ENCODE measurements at places on chromosomes 2 and 18.

DNA sequence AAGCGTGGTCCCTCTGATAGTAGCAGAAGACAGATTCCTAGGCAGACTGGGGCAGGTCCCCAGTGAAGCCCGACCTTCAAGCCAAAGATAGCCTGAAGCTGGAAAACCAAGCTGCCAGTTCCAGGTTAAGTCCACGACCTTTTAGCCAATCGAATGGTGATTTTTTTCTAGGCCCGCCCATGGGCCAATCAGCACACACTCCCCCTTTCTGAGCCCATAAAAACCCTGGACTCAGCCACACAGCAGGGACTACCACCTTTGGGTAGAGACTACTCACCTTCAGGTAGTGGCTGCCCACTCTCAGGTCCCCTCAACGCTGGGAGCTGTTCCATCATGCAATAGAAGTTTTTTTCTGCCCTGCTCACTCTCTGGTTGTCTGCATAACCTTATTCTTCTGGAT lies 14.5 kb upstream of the ADI1 start:
- no peak for DNase-seq

- DNase-seq: no peak
Observed at GRCh38 chr2:134148172-134148571, 105.7 kb upstream of the MGAT5 start.

DNA sequence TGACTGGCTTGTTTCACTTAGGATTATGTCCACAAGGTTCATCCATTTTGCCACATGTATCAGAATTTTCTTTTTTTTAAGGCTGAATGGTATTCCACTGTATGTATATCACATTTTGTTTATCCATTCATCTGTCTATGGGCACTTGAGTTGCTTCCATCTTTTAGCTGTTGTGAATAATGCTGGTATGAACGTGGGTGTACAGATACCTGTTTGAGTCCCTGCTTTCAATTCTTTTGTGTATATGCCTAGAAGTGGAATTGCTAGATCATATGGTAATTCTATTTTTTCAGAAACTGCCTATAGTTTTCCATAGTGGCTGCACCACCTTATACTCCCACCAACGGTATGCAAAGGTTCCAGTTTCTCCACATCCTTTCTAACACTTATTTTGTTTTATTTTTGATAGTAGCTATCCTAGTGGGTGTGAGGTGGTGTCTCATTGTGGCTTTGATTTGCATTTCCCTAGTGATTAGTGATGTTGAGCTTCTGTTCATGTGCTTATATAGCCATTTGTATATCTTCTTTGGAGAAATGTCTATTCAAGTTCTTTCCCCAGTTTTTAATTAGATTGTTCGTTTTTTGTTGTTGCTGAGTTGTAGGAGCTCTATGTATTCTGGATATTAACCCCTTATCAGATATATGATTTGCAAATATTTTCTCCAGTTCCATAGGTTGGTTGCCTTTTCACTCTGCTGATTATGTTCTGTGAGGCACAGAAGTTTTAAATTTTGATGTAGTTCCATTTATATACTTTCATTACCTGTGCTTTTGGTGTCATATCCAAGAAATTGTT lies 40.7 kb downstream of the TTC39C start:
- DNase-seq: no peak

DNA sequence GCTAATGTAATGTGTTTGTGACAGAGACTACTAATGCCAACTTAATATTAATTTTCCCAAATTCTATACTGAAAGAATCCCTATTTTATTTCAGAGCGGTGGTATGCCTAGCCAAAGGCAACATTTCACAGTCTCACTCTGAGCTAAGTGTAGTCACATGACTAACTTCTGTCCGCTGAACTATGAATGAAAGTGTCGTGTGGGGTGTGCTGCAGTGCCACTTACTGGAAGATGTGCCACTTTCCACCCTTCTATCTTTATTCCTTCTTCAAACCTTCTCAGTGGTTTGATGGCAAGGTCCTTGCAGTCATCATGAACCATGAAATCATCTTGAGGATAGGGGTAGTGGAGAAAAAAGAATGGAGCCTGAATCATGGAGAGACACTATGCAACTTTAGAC lies 47.3 kb upstream of the C1D start:
- no peak for DNase-seq

GRCh38 chr2:58146707-58147106 lies 94.4 kb downstream of the FANCL start:
- no peak for DNase-seq

DNA sequence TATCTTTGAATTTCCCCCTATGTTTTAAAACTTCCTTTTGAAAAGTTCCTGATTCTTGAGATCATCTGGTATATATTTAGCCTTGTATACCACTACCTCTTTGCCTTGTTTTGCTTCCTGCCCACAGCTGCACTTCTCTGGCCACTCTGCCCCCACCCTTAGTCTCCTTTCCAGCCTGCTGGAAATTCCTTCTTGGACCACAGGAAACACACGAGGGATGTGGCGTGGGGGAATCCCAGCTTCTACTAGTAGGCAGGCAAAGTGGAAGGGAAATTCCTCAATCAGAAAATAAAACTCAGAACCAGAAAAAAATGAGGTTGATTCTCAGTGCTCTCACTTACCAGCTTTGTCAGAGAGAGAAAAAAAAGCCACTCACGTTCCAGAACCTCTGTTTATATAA lies 13.4 kb downstream of the IL18RAP start:
- DNase-seq: no peak

DNA sequence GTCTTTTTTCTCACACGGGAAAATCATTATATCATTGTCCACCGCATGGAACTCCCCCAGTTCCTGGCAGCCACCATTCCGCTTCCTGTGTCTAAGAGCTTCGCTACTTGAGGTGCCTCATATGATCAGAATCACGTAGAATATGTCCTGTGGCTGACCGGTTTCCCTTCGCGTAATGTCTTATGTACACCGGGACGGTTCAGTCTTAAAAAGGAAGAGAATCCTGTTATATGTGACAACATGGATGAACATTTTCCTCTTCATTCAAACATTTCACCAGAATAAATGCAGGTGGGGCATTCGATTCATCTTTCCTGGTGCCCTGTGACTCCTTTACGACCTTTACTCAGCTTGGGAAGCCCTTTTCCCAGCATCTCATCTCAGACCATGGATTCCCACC lies 131.7 kb upstream of the TWIST2 start:
- no peak for DNase-seq

- no peak for DNase-seq
Observed at GRCh38 chr2:68753318-68753717, 18.7 kb downstream of the ARHGAP25 start.

DNA sequence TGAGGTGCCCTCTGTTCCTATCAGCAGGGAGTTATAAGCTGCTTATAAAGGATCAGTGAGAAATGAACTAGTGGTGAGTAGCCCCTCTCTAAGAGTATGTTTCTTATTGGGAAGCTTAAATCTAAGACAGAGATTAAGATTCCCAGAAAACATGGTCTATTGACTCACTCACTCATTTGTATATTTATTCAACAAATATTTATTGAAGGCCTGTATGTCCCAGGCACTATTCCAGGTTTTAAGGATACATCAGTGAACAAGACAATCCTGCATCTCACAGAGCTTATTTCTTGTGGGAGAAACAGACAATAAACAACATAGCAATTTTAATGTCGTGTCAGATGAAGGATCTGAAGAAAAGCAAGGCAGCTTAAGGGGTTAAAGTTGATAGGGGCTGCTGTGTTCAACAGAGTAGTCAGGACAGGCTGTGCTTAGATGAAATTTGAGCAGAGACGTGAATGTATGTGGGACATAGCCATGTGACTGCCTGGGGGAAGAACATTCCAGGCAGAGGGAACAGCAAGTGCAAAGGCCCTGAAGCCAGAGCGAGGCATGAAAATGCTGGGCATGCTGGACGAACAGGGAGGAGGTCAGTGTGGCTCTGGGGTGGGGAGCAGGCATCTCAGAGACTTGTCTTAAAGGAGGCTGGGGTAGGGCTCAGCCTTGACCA lies 14.8 kb upstream of the PSD4 start:
- no peak for DNase-seq

DNA sequence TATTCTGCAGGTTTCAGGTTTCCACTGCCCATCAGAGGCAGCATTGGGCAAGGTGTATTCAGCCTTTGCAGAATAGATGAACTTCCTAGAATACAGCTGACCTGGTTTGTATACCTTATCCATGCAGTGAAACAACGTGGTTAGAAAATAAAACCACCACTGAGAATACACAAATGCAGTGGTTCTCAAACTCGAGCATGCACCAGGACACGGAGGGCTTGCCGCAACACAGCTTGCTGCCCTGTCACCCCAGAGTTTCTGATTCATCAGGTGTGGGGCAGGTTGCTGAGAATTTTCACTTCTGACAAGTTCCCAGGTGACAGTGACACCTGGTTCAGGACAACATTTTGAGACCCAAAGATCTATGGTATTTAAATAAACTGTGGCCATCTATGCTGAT lies 23.4 kb upstream of the C1D start:
- DNase-seq: no peak

DNA sequence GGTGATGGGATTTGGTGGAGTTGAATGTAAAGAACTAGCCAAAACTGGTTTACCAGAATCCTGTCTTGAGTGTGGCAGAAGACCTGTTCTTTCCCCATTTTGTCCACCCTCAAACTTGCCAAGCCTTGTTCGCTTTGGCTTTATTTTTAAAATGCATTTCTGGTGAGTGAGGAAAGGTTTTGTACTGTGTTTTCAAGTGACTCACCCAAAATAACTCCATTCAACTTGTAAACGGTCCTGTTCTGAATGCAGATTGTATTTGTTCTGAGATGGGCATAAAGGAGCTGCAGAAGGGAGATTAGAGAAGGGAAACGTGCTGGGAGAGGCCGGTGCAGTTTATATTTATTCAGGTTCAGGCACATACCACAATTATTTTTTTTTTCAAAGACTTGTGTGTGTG lies 5.3 kb upstream of the ITPRID2 start:
- no peak for DNase-seq

DNA sequence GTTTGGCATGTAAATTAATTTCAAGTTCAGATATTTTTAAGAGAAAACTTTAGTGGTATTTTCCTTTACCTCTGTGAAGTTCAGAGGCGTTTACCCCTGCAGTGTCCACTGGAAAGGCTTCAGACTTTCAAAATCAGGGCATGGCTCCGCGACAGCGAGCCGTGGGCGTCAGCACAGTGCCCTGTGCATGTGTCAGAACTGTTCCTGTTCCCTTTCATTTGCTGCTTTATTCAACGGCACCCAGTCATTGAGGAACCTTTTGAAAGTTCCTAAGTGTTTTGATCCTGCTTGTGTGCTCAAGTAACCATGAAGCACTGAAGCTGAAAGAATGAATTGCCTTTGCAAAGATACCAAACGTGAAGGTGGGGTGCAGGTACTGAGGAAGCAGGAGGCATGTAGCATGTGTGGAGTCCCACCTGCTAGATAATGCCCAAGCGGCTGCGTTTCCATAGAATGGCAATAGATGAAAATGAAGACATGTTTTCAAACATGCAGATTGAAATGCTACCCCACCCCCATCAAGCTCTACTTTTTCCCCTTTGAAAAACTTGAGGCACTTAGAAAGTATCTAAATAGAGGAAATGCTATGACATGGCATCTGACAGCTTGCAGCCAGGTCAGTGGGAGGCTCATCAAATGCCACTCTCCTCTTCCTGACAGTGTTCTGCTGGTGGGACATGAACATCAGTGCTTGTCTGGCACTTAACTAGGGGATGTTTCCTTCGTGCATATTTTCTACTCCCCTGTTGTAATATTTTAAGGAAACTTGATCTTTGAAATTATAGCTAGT lies 148.6 kb downstream of the ZNF236 start:
- no peak for DNase-seq

- DNase-seq: no peak
Observed at GRCh38 chr18:74604774-74605173, 7.1 kb downstream of the ZNF407 start.

- no peak for DNase-seq
Observed at GRCh38 chr2:43631618-43632317, 5.3 kb upstream of the PLEKHH2 start.

DNA sequence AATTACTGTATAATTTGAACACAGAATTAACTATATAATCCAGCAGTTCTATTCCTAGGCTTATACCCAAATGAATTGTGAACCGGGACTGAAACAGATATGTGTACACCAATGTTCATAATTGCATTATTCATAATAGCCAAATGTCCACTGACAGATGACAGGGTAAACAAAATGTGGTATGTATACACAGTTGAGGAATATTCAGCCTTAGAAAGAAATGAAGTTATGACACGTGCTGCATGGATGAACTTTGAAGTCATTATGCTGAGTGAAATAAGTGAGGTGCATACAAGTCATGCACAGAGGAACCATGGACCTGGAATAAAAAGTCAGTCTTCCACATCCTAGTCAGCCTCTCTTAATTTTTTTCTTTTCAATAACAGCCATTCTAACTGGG lies 91.9 kb downstream of the SH3RF3 start:
- DNase-seq: no peak

- DNase-seq: no peak
Observed at GRCh38 chr2:234483568-234484251, 13.2 kb downstream of the ARL4C start.

DNA sequence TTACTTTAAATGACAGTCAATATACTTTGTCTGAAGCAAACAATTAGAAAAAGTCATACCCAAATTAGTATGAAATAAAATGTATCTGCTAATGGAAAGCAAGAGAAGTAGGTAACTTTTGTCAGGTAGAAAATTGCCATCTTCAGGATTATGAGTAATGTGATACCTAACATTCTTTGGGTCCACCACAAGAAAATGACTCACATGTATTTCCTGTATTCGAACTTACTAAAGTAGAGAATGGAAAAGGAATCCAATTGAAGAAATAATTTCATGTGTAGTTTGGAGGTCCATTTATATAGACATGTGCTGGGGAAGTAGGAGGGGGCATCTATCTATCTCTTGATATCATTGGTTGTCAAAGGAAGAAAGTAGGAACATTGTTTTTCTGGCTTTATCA lies 636.2 kb upstream of the CHAC2 start:
- DNase-seq: no peak

DNA sequence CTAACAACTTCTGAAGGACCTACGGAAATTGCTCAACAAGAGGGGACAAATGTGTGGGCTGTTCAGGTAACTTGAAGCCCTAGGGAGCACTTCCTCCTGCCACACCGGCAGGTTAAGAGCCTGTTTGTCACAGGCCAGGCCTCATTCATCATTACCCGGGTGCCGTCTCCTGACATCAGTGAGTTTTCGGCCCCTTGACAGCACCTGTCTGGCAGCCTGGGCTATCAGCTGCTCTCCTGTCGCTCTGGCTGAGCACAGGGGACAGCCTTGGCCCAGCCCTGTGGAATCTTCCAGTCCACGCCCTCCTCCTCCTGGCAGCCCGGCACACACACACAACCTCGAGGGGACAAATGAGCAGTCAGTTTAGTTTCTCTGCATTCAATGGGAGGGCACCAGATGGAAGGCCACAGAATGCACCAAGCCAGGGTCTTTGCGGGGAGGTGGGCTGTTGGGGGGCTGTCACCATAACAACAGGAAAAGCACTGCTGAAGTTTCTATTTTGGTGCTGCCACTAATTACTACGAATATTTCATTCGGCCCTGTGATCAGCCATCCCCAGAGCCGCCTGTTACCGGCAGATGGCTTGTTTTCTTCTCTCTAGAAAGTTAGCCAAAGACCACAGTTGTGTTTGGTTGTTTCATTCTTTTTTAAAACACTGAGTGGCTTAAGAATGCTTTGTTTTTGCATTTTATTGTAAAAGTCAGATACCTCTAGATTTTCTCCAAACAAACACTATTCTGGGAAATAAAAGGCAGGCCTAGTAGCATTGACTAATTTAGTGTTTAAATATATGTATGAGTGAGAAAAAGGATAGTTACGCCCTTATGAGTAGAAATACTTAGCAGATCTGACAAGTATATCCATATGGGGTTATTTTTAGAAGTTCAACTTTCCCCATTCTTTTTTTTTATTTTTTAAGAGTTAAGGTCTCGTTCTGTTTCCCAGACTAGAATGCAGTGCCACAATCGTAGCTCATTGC lies 189.9 kb upstream of the NDUFV2 start:
- DNase-seq: peak; percentile 67

GRCh38 chr2:137005210-137005609 lies 239.9 kb downstream of the THSD7B start:
- no peak for DNase-seq
